ENCODE measurements at places on chromosomes 12 and 14. TPM values are rescaled to one million over a fixed set of nuclear protein-coding genes. Genes with fewer than 3 reads are reported as not detected.

DNA sequence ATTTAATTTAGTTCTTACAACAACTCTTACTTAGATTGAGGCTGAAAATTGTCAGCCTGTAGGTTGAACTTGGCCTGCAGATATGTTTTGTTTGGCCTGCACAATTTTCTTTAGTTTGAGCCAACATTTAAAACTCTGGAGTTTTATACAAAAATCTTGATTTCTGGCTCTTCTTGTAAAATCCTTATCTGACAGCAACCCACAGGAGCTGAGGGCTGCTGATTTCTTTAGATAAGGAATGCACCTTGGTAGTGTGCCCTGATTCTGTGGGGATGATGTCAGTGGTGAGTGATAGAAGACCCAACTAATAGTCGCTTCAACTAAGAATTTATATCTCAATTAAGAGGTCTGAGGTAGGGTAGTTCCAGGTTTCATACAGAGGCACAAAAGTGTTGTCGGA is 49.5 kb downstream of the SOCS2 start:
- no peak for DNase-seq

The PLEKHG7 gene
- total RNA-seq = not detected

The TRPV4 gene
- total RNA-seq = 5.9 TPM

The IL22 gene
- total RNA-seq = not detected
